G401 (cell line): ENCODE measurements at places on chromosomes 13 and 19.

- no peak for DNase-seq
Measured at GRCh38 chr19:13838435-13839129, 38.4 kb upstream of the NANOS3 start.

GRCh38 chr13:98529171-98529570, 47.7 kb downstream of the STK24 start:
- no peak for DNase-seq

GRCh38 chr19:39497701-39497995, 1.1 kb upstream of the DLL3 start:
- DNase-seq: no peak

GRCh38 chr13:100381595-100382224, 206.9 kb downstream of the GGACT start:
- peak; percentile 59 for DNase-seq
